ENCODE measurements at places on chromosomes 1 and 21.
A peak's percentile ranks its signal among the peaks of the same experiment; 100 is the strongest.

DNA sequence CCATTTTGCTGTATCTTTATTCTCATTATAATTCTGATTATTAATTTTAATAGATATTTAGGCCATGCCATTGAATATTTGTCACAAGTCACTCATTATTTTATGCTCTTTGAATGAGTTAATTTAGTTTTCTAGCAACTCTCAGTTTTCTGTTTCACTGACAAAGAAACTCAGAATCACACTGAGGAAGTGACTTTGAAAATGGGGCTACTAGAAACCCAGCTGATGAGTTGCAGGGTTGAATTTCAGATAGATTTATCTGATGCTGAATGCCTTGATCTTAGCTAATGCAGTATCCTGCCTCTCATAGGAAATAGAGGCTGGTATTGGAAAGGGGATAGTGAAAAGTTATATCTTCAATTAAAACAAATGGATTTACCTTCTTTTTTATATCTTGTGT, 67.4 kb upstream of the PLA2G4A start:
- DNase-seq: no peak

- DNase-seq: no peak
Observed at GRCh38 chr1:176379626-176380339, 83.2 kb upstream of the PAPPA2 start.

GRCh38 chr1:91282695-91283420, 121.8 kb downstream of the HFM1 start:
- DNase-seq: peak; percentile 12

- no peak for DNase-seq
Observed at GRCh38 chr1:24765308-24765988, 20.2 kb downstream of the CLIC4 start.

DNA sequence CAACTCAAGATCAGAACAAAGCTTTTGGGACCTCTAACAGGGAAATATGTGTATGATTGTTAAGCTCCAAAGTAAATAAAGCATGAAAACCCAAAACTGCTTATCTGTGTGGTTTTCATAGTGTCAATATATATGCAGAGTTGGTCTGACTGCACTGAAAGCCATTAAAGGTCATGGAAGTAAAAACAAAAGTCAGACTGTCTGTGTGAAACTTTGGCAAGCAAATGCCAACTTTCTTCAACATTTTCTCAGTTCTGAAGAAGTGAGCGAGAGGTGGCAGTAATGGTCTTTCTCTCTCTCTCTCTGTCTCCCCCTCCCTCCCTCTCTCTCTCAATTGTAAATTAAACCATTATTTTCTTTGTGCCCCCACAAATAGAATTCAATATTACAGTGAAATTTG, 100.1 kb upstream of the S1PR1 start:
- no peak for DNase-seq

DNA sequence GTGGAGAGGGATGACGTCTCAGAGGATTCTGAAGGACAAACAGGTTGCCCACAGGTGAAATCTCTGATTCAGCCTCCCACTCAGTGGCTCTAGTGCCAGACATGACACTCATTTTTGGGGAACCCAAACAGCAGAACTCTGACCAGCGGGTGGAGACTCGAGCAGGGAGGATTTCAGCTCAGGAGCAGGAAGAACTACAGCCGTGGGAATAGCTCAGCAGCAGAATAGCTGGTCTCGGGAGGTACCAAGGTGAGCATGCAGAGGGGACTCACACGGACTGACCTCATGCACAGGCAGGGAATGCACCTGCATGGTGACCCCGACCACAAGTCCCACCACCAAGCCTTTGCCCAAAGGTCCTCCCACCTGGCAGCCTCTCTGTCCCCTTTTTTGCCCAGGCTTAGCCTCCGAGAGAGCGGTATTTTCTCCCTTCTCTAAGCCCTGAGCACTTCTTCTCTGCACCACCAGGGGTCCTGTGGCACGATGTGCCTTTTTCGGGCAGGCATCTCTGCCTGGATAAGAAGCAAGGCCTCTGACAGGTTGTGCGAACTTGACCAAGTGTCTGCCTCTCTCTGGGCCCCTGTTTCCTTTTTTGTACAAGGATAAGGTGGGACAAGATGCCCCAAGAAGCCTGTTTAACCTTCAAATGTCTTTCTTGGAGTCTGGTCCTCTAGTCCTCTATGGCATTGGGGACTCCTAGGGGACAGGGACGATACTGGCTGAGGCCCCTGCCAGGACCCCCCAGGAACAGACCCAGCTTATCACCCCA, 8.8 kb upstream of the FGR start:
- no peak for DNase-seq

DNA sequence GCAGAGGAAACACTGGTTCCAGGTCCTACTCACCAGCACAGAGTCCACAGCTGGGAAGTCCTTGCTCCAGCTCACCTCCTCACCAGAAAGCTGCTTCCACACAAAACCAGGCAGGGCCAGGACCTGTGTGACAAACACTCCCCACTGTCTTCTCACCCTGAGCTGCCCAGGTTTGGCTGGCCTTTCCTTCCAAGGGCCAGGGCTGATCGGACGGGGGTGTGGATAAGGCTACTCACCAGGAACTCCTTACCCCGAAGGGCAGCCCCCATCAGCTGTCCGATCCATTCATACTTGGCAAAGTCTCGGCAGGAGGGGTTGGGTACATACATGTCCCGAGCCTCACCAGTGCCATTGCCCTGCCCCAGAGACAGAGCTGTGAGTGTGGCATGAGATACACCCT, 5.4 kb downstream of the HECTD3 start:
- no peak for DNase-seq

GRCh38 chr1:24441996-24442668, 26.5 kb downstream of the NIPAL3 start:
- no peak for DNase-seq

GRCh38 chr21:22804151-22804550, 1805.9 kb downstream of the NCAM2 start:
- DNase-seq: no peak

- DNase-seq: no peak
Observed at GRCh38 chr1:4689271-4689935, 35.0 kb downstream of the AJAP1 start.

GRCh38 chr1:73998348-73998959, 199.5 kb downstream of the LRRIQ3 start:
- DNase-seq: no peak

DNA sequence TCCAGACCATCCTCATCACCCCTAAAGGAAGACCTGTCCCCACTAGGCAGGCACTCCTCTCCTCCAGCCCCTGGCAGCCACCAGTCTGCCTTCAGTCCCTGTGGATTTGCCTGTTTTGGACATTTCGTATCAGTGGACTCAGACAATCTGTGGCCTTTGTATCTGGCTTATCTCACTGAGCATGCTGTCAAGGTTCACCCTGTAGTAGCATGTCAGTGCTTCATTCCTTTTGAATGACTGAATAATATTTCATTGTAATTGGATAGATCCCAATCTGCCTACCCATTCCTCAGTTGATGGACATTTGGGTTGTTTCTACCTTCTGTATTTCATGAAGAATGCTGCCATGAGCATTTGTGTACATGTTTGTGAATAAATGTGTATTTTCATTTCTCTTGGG, 32.9 kb upstream of the RNF187 start:
- no peak for DNase-seq

DNA sequence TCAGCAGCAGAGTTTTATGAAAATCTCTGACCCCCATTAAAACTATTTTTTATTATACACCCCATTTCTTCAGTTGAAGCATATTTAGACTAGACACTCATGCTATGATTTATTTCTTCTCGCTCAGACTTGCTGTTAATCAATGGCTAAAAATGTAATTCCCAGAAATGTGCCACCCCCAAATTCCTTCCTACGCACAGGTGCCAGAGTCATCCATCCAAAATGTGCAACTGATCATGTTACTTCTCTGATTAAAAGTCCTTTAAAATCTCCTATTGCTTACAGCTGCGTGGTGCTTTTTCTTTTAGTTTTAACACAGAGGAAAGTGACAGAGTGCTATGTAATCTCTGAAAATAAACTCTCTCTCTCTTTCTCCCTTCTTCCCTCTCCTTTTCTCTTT, 954.4 kb downstream of the NCAM2 start:
- no peak for DNase-seq

DNA sequence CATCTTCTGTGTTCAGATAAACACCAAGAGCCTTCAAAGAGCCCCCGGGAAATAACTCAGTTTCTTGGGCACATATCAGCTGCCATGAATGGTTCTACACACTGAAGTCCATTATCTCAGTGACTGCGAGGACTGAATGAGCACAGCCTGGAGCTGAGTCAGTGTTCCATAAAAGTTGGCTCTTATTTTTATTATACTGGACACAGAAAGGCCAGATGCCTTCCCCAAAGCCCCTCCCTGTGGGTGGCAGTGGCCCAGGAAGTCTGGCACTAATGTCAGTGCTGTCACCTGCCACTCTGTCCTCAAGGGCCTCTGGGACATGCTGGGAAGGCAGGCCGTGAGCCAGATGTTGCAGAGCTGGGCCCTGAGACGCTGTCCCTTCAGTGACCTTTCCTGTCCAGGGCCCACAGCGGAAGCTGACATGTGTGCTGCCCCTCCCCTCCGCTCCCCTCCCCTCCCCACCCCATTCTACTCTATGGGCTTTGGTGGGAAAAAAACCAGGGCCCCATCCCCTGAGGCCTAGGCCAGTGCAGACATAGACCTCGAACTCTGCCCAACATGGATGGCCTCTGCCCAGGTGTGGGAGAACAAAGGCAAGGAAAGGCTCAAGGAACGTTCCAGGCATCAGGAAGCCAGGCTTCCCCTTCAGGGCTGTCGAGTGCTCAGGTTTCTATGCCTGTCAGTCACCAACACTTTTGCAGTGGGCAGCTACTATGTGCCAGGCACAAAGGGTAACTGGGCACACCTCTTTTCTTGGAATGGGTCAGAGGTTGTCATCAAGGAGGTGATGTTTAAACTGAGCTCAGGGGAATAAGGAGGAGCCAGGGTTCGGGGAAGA, 22.4 kb upstream of the NPPB start:
- DNase-seq: no peak

GRCh38 chr1:46547481-46548383, 3.7 kb downstream of the KNCN start:
- DNase-seq: peak; percentile 50

GRCh38 chr1:50047916-50048694, 24.4 kb upstream of the AGBL4 start:
- no peak for DNase-seq

GRCh38 chr1:156705918-156706656, 704 bp upstream of the CRABP2 start:
- peak; percentile 44 for DNase-seq

DNA sequence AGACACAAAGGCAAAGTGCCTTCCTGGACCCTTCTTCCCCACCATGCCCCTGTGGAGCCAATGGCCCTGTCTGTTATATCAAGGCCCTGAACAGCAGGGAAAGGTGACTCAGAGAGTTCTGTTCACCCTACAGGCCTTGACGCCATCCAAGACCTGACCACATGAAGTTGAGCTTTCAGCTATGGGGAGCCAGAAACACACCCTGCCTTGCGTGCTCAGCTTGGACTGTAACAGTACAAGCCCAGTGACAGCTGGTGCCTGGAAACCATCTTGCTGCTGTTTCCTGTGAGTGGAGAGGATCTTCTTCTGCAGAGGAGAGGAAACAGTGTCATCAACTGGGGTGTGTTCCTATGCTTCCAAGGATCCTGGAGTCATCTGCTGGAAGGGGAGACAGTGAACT, 165.0 kb upstream of the IRF2BP2 start:
- DNase-seq: no peak

GRCh38 chr21:27448960-27449359, 482.1 kb upstream of the ADAMTS5 start:
- no peak for DNase-seq

DNA sequence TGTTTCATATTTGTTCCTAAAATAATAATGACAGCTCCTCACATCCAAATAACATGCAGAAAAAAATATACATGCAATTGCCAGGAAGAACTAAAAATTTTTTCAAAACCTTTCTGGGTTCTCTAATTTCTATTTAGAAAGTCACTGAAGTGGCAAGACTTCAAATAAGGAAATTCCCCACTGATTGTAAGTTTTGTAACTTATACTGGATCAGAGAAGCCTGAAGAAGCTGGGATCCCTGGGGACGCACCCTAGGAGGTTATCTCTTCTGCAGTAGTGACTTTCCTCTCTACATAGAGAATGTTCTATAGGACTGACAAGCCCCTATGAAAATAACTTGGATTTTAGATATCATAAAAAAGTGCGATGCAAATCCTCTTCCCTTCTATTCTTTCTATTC, 182.6 kb downstream of the MRPL39 start:
- no peak for DNase-seq

DNA sequence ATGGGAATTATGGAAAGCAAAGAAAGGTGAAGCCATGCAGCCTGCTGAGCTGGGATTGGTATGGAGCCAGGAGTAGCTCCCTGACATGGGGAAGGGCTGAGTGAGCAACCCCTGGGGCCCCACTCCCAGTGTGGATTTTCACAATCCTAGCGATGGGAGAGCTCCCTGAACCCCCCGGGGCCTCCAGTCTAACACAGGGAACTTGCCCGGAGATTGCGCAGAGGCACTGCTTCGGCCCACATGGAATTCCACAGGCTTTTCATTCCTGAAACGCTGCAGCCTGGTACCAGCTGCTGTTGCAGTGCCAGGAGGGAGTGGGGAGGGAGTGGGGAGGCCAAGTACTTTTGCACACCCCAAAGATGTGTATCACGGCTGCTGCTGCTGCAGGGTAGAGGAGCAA, 110.4 kb upstream of the C21orf91 start:
- DNase-seq: no peak
